Calu3 (cell line): ENCODE measurements at places on chromosomes 4 and X. TPM values are rescaled to one million over a fixed set of nuclear protein-coding genes. Genes with fewer than 3 reads are reported as not detected.

PJA1 gene
- 45.6 and 53.8 TPM in 2 replicates for total RNA-seq

NPY2R gene
- not detected in 2 replicates for total RNA-seq

GLOD5 gene
- not detected in 2 replicates for total RNA-seq

GAGE12J gene
- total RNA-seq: not detected in 2 replicates

ARHGAP36 gene
- total RNA-seq: not detected in 2 replicates

S100G gene
- total RNA-seq: not detected in 2 replicates
